Ovary (tissue), 10 donors: ENCODE measurements at places on chromosomes 4 and X. TPM values are rescaled to one million over a fixed set of nuclear protein-coding genes. Genes with fewer than 3 reads are reported as not detected.

DNA sequence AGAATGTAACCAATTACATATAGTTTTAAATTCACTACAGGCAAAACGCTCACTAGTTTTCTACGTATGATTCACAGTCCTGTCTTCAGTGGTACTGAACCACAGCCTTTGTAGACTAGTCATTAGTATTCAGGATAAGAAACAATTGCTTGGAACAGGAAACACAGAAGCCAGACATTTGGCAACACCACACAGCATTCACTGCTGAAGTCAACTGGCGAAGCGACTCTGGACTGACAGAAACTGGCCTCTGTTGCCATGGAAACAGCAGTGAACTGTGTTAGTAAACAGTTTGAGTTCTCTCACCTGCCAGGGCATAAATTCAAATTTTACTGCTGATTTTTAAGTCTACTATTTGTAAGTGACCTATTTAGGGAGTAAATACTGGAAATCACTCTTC is 57.6 kb downstream of the MAPK10 start:
- DNase-seq = peak; percentile 18

DNA sequence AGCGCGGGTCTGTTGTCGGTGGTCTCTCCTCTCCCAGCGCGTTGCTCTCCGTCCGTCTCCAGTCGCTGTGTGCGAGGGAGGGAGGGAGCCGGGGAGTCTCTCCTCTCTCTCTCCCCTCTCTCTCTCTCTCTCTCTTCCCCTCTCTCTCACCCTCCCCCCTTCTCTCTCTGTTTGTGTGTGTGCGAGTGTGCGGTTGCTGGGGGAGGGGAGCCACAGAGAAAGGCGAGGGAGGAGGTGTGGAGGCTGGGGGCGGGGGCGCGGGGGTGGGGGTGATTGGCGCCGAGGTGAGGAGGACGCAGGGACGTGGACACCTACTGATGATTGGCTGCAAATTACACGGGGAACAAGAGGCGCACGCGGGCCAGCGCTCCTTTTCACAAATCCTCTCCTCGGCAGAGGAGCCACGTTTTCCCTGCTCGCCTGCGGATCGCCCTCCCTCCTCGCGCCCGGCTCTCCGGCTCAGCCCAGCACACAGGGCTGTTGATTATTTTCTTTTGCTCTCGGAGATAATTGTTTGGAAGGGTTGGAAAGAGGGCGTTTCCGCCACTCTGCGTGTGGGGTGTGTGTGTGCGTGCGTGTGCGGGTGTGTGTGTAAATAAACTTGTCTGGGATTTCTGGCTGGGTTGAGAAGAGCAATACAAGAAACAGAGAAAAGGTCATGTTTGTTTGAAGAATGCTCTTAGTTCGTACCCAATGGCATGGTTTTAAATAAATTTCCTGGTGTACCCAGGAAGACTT is at the start of gene CXXC4:
Gene CXXC4, minus strand, starts transcription at position 73 of the 738 bp plus-strand sequence. CDS start 3,092 bp downstream, outside the sequence.
- peak; percentile 73 for DNase-seq

CT83 gene
- not detected for total RNA-seq

G6PD gene
- 30.6 TPM for total RNA-seq

DNA sequence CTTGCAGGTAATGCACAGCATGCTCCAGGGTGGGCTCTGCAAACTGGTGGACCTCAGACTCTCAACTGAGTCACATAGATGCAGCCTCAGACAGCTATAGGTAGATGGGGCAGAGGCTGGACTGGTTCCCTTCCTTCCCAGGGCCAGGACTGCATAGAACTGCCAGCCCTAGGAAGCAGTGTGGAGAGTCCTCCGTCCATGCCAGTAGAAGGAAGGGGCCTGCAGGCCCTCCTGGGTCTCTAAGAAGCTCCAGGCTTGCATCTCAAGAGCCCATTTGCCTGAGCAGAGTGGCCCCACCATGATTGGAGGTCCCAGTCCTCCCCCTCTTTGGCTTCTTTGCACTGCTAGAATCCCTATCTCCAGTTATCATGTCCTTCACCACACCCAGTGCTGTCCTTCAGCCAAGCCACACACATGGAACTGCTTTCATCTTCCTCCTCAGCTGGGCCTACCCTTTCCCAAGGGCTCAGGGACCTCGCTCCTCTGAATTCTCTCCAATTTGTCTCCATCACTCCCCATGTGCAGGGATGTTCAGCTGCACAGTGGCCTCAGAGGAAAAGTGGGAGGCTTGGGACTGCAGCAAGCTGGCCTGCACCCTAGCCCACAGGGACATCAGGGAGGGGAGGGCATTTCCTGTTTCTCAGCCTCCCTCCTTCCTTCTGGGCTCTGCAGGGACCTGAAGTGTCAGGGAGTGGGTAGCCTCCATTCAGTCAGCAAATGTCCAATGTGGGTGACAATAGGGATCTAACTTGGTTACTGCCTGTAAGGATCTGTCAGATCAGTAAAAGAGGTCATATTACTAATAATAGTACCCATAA is 146.0 kb downstream of the PJA1 start:
- DNase-seq = no peak

DNA sequence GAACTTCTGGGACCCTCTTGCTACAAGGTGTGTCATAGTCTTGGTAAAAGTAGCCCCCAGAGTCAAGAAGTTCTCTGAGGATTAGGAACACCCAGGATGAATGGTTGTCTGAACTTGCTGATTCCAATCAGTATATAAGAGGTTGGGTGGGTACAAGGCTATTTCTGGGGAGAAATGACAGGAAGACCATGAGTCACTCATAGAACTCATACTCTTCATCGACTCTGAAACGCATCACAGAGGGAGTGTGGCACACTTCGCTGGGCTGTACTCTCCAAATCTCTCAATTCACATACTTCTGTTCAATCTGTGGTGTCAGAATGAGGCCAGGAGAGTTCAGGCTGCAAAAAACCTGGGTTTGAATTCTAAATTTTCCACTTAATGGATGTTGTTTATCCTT is 193.2 kb upstream of the LEF1 start:
- DNase-seq = no peak

RNF128 gene
- total RNA-seq = 2.6 TPM

- no peak for DNase-seq
Measured at GRCh38 chrX:16524316-16524715, 125.6 kb upstream of the S100G start.

IDH3G gene
- total RNA-seq = 52.5 TPM

UGT2B10 gene
- not detected for total RNA-seq

GASK1B gene
- 144 TPM for total RNA-seq

ARSJ gene
- 3.9 TPM for total RNA-seq
